DND-41 (cell line): ENCODE measurements at places on chromosomes 7 and 10.
A peak's percentile ranks its signal among the peaks of the same experiment; 100 is the strongest.

DNA sequence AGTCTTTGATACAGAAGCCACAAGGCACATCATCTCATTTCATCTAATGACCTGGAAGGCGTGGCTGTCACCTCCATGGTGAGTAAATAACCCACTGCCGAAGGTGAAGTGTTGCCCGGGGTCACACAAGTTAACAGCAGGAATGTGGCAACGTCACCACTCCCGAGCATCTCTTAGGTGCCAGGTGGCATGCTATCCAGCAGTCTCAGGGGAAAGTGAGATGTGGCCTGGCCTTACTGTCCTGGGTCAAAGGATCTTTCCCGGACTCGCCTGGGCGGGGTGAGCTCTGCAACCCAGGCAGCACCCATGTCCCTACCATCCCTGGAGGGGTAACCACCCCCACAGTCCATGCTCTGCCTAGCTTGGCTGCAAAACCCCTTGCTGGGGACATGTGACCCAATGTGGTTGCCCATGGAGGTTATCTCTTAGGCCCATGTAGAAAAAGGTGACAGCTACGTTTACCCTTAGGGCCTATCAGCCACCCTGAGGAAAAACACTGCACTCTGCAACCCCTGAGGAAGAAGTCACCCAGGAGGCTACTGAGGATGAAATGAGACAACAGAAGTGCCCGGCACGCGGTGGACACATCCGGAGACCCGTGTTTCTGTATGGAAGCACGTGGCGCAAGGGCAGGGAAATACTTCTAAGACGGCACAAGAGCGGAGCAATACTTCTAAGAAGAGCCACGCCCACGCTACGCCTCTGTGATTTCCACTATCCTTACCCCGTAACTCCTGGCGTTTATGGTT is 52.0 kb downstream of the BAIAP2L1 start:
- DNase-seq: no peak

- DNase-seq: no peak
Measured at GRCh38 chr10:12556039-12556438, 206.7 kb downstream of the CAMK1D start.

- no peak for DNase-seq
Measured at GRCh38 chr10:126536148-126536547, 134.3 kb downstream of the C10orf90 start.

- no peak for DNase-seq
Measured at GRCh38 chr7:74407958-74408357, 45.7 kb upstream of the GTF2IRD1 start.

- DNase-seq: no peak
Measured at GRCh38 chr7:133053321-133053891, 28.5 kb downstream of the CHCHD3 start.

- no peak for DNase-seq
Measured at GRCh38 chr7:105796365-105796764, 80.0 kb downstream of the ATXN7L1 start.

GRCh38 chr10:102540023-102540422 is 36.3 kb downstream of the SUFU start:
- DNase-seq: no peak

GRCh38 chr7:18974803-18975202 is 142.6 kb downstream of the TWIST1 start:
- DNase-seq: no peak

DNA sequence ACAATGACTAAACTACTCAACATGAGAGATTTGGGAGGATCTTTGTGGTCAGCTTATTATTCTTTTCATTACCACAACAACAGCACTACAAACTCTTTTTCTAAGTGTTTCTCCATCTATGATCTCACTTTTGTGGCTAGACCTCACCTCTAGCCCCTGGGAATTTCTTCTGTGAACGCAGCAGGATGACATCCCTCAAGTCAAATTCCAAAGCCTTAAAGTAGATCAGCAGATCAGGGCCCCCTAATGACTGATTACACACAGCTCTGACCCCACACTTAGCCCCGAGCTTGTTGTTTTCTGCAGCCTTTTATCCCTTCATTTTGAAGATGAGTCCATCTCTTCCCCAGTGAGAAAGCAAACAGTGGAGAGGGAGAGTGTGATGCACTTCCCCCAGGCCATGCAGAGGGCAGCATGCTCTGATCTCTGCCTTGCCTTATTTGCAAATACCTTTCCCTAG is 27.3 kb downstream of the TFAM start:
- DNase-seq: no peak

GRCh38 chr7:3592401-3593134 is 291.5 kb downstream of the SDK1 start:
- DNase-seq: no peak

- DNase-seq: no peak
Measured at GRCh38 chr7:148159331-148159730, 431.2 kb upstream of the C7orf33 start.

DNA sequence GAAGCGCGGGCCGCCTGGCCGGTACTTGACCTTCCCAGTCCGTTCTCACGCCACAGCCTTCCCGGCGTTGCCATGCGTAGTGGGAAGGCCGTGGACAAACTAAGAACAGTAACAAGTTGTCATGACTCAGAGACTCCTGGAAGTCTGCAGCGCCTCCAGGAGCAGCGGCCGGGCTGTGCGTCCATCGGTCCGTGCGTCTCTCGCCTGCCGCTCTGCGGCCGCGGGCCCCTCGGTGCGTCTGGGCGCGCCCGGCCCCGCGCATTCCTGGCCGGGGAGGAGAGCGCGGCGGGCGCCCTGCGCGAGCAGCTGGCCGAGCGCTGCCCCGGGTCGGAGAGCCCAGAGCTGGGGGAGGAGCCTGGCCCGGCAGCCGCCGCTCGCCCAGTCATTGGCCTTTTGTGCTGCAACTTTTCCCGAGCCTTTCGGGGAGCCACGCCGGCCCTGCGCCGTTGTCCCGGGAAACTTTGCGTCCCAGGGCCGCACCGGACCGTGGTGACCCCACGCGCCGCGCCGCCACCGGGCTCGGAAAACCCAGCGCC is 123.7 kb downstream of the TACC2 start:
- DNase-seq: no peak

GRCh38 chr7:2497500-2498336 is 21.5 kb upstream of the GRIFIN start:
- no peak for DNase-seq

- no peak for DNase-seq
Measured at GRCh38 chr7:41113719-41114118, 589.2 kb downstream of the INHBA start.

- no peak for DNase-seq
Measured at GRCh38 chr10:60363187-60363586, 26.5 kb downstream of the ANK3 start.

- no peak for DNase-seq
Measured at GRCh38 chr7:150806863-150807262, 6.3 kb downstream of the TMEM176A start.

DNA sequence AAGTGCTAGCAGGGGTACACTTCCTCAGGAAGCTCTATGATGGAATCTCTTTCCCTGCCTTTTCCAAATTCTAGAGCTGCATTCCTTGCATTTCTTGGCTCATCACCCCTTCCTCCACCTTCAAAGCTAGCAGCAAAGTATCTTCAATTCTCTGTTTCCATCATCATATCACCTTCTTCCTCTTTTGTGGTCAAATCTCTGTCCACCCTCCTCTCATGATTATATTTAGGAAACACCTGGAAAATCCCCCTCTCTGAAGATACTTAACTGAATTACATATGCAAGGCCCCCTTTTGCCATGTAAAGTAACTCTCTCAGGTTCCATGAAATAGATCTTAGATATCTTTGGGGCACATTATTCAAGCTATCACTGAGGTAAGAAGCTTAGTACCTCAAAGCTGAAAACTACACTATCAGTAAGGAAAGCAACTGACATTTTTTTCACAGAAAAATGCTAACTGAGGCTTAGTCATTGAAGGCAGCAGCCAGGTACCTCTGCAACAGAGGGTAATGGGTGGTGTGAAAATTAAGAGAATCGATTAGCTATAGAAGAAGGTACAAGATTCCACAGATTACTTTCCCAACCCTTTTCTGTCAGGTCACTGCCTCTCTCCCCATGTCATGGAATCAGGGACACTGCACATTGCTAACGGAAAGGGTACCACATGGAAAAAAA is 197.3 kb downstream of the MACC1 start:
- no peak for DNase-seq

GRCh38 chr7:112511451-112512202 is 30.8 kb downstream of the LSMEM1 start:
- no peak for DNase-seq

- DNase-seq: no peak
Measured at GRCh38 chr10:10892290-10892875, 125.3 kb upstream of the CELF2 start.

- DNase-seq: peak; percentile 37
Measured at GRCh38 chr10:6269953-6270867, 67.5 kb downstream of the PFKFB3 start.

- DNase-seq: no peak
Measured at GRCh38 chr10:44752451-44753441, 158.4 kb upstream of the TMEM72 start.

- DNase-seq: no peak
Measured at GRCh38 chr10:106540645-106541044, 623.9 kb downstream of the SORCS1 start.

- DNase-seq: no peak
Measured at GRCh38 chr10:32190890-32191491, 134.8 kb upstream of the KIF5B start.

GRCh38 chr10:31724296-31724695 is 204.3 kb downstream of the ARHGAP12 start:
- no peak for DNase-seq

GRCh38 chr7:89839329-89839728 is 314.9 kb upstream of the STEAP1 start:
- no peak for DNase-seq

DNA sequence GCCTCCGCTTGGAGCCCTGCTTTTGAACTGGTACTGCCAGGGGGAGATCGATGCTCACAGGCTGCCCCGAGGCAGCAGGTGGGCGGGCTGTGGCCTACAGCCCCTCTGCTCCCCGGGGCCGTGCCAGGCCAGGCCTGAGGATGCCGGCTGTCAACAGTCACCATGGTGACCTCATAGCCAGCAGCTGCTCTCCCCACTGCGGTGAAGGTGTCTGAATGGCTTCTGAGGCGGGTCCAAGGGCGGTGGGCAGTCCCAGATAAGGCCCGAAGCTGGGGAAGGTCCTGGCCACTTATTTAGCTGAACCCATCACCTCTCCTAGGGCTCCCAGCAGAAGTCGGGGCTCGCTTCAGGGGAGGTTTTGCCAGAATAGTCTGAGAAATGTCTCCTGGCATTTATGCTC is 179.3 kb downstream of the ARHGAP12 start:
- no peak for DNase-seq

DNA sequence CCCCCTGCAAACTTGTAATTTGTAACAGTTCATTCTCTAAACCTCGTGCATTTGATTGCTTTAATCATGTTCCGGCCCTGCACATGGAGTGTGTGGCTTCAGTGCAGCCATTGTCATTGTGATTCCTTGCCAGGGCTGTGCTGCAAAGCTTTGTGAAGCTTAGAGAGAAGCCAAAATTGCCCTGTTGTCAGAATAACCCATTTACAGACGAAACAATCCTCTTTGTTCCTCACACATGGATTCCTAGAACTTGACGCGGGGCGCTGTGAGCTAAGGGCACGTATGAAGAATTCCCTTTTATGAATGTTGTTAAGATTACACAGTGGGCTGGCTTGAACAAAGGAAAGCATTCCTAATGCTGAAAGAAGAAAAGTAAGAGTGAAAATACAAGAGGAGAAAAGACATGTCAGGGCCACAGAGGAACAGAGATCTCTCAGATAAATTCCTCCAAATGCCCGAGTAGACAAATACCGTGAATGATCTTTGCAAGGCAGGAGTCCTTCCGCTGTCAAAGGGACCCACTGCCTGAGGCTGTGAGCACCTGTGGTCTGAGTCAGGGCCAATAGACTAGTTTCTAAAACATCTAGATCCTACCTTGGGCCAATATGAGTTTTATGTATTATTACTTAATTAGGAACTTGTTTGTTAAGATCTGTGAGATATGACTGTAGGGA is 205.4 kb upstream of the C7orf33 start:
- DNase-seq: no peak

DNA sequence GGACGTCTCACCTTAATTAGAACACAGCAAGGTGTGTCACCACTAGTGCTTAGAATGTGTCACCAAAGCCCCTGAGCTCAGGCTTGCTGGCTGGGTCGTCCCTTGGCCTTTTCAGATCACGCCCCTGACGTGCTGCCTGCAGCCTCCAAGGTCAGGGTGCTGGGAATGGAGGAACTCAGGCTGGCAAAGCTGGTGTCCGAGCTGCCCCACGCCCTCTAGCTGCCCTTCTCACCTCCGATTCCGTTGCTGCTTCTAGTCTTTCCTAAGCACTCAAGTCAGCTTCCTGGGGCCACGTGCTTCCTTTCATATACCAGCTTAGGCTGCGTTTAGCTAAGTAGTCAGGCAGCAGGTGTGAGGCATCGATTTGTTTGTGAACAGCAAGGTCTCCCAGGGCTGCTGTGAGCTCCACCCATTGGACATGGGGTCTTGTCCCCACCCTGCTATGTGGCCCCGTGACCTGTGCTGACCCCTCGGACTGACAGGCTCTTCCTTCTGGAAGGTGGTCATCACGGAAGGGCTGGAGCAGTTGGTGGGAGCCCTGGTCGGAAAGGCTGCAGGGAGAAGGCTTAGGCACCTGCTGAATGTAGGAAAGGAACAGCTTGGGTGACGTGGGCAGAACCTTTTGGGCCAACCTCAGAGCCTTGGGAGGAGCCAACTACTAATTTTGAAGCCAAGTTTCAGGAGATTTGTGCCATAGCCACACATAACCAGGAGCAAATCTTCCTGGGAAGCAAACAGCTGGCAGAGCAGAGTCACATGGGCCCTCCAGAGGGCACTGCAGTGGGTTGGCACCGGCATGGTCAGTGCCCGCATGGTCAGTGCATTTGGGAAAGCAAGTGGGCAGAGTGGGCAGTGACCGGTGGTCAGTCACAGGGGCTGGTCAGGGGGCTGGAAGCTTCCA is 28.8 kb downstream of the VIPR2 start:
- DNase-seq: no peak
